ENCODE measurements at places on chromosomes 13 and 19.

DNA sequence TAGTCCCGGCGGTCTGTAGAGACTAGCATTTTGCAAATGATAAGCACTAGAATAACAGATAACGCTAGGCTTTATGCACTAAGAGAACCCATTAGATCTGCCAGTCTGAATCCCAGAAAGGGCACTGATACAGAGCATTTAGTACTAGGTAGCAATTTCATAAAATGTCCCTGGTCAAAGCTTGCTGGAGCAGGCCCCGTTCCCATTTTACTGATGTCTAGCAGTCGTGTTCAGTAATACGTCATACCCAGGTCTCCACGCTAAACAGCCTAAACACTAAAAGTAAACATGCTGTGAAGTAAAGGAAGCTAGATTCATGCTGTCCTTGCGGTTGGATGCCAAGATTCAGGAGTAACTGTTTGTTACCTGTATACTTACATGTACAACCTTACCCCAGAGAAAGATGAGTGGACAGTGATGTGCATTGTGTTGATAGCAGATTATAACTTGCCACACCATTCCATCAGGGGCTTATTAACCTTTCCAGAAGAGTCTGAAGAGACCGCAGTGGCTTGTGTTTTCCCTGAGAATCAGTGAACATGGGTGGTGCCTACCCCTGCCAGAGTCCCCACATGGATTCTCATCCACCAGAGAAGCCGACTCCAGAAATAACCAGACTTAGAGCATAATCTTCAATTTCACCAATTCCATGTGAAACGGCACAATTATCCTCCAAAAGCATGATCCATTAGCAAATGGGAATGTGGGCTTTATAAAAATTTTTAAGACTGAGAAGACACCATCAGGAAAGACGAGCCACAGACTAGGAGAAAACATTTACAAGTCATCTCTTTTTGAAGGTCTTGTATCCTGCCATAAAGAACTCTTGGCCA lies 3.4 kb upstream of the RPS11 start:
- peak overlapping the region; percentile 36 for H3K4me3 ChIP-seq
- DNase-seq: no peak
- peaks cover 30% of the 10 kb centered on the region for H3K4me1 ChIP-seq
- H3K27me3 ChIP-seq: no peaks in the 10 kb centered on the region
- H3K36me3 ChIP-seq: peaks cover 69% of the 10 kb centered on the region

DNA sequence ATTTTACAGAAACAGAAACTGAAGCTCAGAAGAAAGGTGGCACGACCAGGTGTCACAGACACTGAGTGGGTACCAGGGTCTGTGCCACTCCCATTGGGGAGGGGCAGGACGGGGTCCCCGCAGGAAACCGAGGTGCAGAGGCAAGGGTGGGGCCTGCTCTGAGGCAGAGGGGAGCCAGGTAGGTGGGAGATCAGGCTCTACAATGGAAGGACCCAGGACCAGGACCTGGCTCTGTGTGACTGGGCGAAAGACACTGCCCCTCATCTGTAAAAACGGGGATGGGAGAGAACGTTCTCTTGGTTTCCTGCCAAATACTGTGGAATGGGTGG lies 2.8 kb downstream of the PTGIR start:
- peak overlapping the region; percentile 1 for H3K27ac ChIP-seq
- H3K27me3 ChIP-seq: no peaks in the 10 kb centered on the region
- DNase-seq: no peak
- peak overlapping the region; percentile 67 for H3K4me3 ChIP-seq
- H3K4me1 ChIP-seq: peaks cover 58% of the 10 kb centered on the region

- no peak overlapping the region for H3K27ac ChIP-seq
- H3K4me3 ChIP-seq: no peak overlapping the region
- no peaks in the 10 kb centered on the region for H3K36me3 ChIP-seq
- H3K4me1 ChIP-seq: no peaks in the 10 kb centered on the region
- peak; percentile 14 for DNase-seq
Observed at GRCh38 chr19:13689085-13689484, 75.2 kb upstream of the MRI1 start.

DNA sequence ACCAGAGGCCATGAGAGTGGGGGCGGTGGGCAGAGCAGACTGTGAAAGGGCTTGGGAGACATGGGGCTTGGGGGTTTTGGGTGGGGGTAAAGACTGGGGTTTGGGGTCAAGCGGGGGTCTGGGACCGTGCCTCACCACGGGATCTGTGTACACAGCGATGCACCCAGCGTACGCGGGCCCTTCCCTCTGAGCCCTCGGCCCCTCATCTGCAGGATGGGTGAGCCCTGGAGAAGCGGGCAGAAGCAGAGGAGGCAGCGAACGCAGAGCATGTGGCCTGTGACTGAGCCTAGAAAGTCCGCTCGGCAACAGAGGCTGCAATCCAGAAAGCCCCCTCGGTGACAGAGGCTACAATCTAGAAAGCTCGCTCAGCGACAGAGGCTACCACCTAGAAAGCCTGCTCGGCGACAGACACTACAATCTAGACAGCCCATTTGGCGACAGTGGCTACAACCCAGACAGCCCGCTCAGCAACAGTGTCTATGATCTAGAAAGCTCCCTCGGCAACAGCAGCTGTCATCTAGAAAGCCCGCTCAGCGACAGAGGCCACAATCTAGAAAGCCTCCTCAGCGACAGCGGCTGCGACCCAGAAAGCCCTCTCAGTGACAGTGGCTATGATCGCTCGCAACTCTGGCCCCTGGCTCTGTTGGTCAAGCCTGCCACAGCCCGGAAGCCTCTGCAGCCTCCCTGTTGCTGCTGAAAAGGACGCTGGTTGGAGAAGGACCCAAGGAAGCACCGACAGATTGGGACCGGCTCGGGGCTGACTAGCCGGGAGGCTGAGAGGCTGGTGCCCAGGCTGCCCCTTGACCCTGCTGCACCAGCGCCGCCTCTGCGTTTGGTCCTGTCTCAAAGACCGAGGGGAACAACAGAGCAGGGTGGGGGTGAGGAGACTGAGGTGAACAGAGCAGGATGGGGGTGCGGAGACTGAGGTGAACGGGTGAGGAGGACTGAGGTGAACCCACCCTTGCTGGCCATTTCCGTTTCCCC lies 68.6 kb downstream of the SPACA7 start:
- no peak overlapping the region for H3K27ac ChIP-seq
- no peaks in the 10 kb centered on the region for H3K4me1 ChIP-seq
- peak; percentile 7 for DNase-seq
- H3K4me3 ChIP-seq: no peak overlapping the region
- H3K27me3 ChIP-seq: peaks cover 15% of the 10 kb centered on the region
- no peaks in the 10 kb centered on the region for H3K36me3 ChIP-seq

DNA sequence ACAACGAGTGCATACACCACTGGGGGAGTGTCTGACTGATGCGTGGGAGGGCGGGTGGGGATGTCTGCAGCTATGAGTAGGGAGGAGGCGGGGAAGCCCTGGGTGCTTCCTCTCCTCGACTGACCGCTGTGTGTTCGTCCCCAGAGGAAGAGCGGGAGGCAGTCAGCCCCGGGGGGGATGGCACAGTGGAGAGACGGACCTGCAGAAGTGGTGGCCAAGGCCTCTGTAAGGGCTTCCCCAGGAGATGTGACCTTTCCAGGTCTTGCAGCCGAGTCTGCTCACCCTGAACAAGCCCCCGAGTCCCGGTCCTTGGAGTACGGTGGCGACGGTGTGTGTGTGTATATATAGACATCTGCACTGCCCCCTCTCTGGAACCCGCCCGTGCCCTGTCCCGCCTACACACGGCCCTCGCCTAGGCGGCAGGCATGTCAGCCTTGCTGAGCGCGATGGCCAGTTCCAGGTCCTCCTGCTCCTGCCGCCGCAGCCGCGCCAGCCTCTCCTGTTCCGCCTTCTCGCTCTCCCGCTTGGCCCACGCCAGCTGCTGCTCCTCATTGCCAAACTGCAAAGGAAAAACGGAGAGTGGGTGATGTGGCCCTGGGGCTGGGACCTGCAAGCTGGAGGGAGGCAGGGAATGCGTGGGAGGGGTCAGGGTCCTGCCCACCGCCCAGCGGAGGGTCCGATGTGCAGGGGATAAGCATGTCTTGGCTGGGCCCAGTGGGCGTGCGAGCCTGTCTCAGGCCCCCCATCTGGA lies 30.8 kb downstream of the KLF2 start:
- H3K36me3 ChIP-seq: peaks cover 18% of the 10 kb centered on the region
- H3K27ac ChIP-seq: no peak overlapping the region
- H3K27me3 ChIP-seq: no peaks in the 10 kb centered on the region
- H3K4me1 ChIP-seq: peaks cover 56% of the 10 kb centered on the region
- H3K4me3 ChIP-seq: no peak overlapping the region
- no peak for DNase-seq

- peaks cover 22% of the 10 kb centered on the region for H3K27me3 ChIP-seq
- H3K4me1 ChIP-seq: no peaks in the 10 kb centered on the region
- no peak overlapping the region for H3K4me3 ChIP-seq
- DNase-seq: no peak
- no peaks in the 10 kb centered on the region for H3K36me3 ChIP-seq
- H3K27ac ChIP-seq: no peak overlapping the region
Observed at GRCh38 chr13:110113284-110113764, 193.6 kb downstream of the COL4A1 start.

DNA sequence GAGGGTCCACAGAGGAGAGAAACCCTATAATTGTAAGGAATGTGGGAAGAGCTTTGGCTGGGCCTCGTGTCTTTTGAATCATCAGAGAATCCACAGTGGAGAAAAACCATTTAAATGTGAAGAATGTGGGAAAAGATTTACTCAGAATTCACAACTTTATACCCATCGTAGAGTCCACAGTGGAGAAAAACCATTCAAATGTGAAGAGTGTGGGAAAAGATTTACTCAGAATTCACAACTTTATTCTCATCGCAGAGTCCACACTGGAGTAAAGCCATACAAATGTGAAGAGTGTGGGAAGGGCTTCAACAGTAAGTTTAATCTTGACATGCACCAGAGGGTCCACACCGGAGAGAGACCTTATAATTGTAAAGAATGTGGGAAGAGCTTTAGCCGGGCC lies 9.4 kb upstream of the ZNF234 start:
- no peaks in the 10 kb centered on the region for H3K27me3 ChIP-seq
- no peak overlapping the region for H3K4me3 ChIP-seq
- H3K36me3 ChIP-seq: peaks cover 45% of the 10 kb centered on the region
- H3K4me1 ChIP-seq: no peaks in the 10 kb centered on the region

DNA sequence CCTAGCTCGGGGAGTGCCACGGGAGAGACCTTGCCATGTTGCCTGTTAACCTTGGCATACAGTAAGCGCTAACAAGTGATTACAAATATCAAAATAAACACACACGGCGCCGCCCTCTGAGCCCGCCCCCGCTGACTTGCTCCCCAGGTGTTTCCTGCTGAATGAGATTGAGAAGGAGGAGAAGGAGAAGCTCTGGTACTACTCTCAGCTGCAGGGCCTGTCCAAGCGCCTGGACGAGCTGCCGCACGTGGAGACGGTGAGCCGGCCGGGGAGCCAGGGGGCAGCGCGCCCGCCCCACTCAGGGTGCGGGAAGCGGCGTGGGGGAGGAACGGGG lies 5.0 kb downstream of the APC2 start:
- peaks cover 25% of the 10 kb centered on the region for H3K4me1 ChIP-seq
- DNase-seq: no peak
- no peak overlapping the region for H3K27ac ChIP-seq
- H3K27me3 ChIP-seq: peaks cover 57% of the 10 kb centered on the region
- H3K4me3 ChIP-seq: no peak overlapping the region

Data from activated CD4-positive, alpha-beta memory T cell treated with anti-CD3 and anti-CD28 coated beads for 36 hours (primary cell).